ENCODE measurements at places on chromosomes 16 and 17.
A peak's percentile ranks its signal among the peaks of the same experiment; 100 is the strongest.

- DNase-seq, result peak; percentile 22
These were observed 43.4 kb downstream of the ZNF276 start for GRCh38 chr16:89764711-89765201.

DNA sequence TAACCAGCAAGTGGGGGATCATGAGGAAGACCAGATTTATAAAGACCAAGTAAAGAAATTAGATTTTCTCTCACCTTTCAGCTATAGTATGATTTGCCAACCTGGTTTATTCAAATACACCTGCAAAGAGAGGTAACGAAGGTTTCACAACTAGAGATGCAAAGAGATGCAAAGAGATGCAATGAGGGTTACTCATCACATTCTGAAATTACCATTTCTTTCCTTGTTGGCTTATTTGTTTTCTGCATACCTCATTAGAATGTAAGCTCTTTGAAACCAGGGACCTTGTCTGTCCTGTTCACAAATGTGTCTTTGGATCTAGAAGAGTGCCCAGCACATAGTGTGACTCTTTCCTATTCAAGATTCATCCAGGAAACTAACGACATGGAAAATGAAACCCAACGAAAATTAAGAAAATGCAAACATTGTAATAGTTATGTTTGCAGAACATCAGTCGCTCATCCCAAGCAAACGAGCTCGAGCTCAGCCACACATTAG lies 9.0 kb upstream of the LONP2 start:
- DNase-seq, result no peak

DNA sequence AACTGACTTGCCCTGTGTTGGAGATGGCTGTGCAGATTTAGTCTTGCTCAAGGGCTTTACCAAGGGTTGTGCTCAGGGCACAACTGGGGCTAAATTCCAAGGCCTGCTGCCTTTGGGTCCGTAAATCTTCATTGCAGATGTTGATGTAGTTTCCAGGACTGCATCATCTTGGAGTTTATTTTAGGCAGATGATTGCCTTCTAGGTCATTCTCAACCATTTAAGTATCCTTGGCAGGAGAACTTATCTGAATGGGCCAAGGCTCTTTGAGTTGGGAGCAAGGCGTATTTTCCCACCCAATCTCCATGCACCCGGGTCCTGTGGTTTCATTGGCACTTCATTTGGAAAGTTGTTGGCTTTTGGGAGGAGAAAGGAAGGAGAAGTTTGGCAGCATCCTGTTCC lies 200.3 kb downstream of the MSI2 start:
- DNase-seq, result no peak

- peak; percentile 83 for DNase-seq
These were observed 15.4 kb upstream of the KATNB1 start for GRCh38 chr16:57720142-57720575.

DNA sequence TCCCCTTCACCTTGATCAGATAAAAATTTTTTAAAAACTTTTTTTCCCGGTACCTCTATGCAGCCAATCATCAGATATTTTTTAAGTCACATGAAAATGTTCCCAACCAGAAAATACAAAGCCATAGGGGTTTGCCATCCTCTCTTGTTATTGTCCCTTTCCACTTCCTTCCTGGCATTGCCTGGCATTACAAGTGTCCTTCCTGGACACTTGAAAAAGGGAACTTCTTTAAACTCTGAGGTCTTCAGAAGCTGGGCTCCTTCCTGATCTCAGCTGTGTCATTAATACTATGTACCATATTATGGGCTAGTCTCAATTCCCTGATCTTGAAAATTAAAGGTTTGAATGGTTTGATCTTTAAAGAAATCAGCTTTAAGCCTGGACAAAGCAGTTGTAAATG lies 64.9 kb downstream of the TEX14 start:
- no peak for DNase-seq

DNA sequence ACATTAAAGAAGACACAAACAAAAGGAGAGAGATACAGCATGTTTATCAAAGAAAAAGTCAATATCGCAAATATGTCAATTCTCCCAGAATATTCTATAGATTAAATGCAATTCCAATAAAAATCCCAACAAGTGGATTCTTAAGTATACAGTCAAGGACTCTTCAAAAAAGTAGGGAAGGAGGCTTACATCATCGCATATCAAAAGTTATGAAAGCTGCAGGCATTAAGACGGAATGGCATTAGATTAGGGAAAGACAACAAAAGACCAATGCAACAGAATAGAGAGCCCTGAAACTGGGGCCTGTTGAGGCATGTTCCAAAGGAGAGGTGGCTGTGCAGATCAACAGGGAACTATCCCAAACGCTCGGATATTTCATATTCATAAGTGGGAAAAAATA lies 76.0 kb downstream of the MARCHF10 start:
- no peak for DNase-seq

GRCh38 chr16:21103941-21104860 lies 46.4 kb downstream of the DNAH3 start:
- DNase-seq, result no peak

- DNase-seq, result peak; percentile 83
These were observed 7.8 kb downstream of the PMP22 start for GRCh38 chr17:15257258-15257788.

- DNase-seq, result no peak
These were observed 154.7 kb downstream of the ZNF423 start for GRCh38 chr16:49701065-49701685.

GRCh38 chr17:66580184-66580955 lies 254.5 kb upstream of the CACNG5 start:
- peak; percentile 17 for DNase-seq

DNA sequence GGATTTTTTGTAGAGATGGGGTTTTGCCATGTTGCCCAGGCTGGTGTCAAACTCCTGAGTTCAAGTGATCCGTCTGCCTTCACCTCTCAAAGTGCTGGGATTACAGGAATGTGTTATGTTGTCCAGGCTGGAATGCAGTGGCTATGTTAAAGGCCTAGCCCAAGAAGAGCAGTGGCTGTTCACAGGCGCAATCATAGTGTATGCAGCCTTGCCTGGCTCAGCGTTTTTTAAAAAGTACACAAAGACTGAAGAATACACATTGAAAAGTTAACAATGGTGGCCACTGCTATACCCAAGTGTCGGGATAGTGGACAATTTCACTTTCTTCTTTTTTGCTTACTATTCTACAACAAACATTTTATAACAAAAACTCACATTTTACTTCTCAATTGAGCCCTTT lies 7.0 kb downstream of the DERL2 start:
- DNase-seq, result no peak

GRCh38 chr16:1474796-1475551 lies at the start of gene CLCN7:
Gene CLCN7, minus strand, starts transcription at chr16:1475028. Its CDS starts 54 bp downstream, at chr16:1474974.
- peak; percentile 89 for DNase-seq

GRCh38 chr16:68754084-68754792 lies 17.1 kb downstream of the CDH1 start:
- no peak for DNase-seq

DNA sequence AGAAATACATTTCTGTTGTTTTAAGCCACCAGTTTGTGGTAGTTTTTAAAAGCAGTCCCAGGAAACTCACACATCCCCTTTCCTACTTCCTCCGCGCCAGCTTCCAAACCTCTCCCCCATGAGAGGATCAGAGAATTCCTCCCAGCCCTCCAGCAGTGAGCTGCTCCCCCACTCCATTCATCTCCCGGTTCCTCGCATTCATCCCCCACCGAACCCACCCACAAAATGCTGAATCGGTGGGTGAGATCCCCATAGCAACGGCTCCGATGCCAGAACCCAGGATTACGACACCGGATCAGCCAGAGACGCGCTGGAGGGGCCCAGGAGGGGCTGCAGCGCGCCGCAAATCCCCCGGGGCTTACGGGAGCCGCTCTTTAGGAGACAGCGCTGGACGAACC lies 251.4 kb upstream of the RPL38 start:
- no peak for DNase-seq

Measured in body of pancreas (tissue), 4 donors.